ENCODE measurements at places on chromosomes 5 and 9.

DNA sequence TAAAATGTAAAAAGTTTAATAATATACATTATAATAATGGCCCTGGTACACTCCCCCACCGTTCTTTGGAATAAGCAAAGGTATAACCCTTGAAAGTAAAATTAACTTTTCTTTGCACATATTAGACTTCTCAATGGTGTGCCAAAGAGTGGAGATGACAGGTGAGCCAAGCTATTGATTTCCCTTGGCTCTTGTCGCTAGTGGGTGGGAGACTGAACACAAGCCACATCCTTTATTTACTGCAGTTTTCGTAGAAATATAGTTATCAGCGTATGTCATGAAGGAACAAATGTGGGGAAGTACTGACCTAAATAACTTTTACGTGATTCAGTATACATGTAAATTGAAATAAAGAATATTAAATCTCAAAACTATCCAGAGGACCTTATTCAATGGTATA lies 549.3 kb downstream of the RAB3C start:
- no peak for DNase-seq

DNA sequence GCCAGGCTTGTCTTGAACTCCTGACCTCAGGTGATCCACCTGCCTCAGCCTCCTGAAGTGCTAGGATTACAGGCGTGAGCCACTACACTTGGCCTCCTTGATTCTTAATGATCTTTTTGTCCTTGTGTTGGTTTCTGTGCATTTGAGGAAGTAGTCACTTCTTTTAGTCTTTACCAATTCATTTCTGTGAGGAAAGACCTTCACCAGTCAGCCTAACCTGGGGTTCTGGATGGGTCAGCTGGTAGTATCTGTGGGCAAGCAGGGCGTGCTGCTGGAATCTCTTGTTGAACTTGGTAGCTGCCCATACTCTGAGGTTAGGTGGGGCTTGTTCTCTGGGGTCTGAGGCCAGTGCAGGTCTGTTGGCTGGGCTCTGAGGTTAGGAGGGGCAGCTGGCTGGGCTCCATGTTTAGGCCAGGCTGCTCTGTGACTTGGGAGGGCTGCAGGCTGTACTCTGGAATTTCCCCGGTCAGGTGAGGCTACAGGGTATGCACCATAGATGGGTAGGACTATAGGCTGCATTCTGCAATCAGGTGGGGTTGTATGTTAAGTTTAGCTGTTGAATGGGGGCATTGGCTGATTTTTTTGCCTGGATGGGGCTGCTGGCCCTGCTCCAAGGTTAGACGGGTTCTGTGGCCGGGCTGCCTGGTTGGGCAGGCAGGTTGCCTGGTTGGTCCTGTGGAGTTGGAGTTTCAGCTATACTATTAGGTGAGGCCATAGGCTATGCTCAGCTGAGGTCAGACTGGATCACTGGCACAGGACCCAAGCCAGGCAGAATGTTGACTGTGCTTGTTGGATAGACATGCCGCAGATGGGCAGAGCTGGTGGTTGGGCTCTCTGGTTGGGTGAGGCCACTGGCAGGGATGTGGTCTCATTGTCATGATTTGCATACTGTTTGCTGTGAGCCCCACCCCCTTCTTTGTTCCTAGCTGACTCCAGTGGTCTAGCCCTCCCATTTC lies 19.2 kb downstream of the UBAP1 start:
- no peak for DNase-seq

DNA sequence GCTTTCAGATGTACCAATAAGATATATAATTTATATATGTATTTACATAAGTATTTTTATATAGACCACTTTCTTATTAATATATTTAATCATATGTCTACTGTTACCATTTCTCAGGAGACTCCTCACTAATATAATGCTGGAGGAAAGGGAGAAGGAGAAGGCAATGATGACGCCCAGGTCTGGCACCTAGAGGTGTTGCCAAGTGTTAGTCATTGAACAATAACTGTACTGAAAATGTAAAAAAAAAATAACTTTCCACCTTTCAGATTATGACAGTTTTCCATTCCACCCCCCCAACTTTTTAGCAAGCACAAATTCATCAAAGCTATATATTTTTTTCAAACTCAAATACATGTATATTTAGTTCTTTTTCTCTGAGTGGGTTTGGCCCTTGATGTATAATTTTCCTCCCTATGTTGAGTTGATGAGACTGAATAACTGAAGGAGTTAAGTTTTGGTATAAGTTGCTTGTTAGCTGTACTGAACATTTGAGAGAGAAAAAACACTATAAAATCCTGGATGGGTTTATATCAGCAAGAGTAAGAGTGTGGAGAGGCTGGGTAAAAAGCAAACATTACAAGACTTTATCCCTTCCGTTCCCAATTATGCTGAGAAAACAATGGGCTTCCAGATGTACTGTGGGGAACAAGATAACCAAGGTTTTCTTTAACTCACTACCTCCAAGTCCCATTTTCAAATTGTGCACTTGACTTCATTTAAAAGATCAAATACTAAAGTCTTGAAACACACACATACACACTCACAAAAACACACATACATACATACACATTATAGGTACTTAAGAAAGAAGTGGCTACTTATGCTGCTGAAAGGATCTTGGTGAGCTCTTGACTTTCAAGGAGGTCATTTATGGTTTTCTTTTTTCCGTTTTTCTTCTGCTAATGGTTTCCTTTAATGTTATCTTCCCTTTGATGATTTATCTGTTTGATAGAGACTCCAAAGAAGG lies 142.8 kb upstream of the IFNE start:
- DNase-seq: no peak

DNA sequence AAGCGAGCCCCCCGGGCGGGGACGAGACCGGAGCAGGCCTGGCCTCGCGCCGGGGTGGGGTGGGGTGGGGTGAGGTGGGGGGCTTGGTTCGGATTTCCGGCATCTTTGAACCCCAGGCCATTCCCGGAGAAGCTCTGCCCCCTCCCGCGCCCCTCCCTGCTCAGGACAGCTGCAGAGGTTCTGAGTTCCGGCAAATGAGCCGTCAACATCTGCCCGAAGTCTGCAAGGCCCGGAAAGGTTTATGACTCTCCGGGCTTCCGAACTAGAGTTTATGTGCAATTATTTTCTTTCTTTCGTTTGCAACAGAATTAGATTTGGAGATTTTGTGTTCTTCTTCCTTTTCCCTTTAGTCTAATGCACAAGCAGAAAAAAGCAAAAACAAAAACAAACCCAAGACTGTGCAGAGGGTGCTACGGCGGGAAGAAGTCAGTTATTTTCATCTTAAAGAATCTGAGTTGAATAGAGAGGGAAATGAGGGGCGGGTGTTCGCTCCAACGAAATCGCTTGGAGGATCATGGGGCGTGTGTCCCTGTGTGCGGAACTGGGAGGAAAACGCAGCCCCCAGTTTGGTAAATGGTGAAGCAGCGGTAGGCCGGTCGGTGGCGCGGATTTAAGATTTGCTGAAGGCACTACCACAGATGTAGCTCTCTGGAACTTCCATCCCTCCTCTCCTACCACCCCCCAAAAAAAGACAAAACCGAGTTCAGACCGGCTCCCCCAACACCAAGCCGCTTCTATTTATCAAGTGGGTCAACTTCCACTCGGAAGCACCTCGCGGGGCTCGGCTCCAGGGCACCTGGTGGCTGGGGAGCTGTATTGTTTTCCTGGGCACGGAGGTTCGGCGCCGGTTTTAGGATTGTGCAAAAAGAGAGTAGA lies 4.8 kb downstream of the LHX2 start:
- DNase-seq: peak; percentile 56

GRCh38 chr9:91817493-91818224 lies 132.4 kb downstream of the ROR2 start:
- no peak for DNase-seq

DNA sequence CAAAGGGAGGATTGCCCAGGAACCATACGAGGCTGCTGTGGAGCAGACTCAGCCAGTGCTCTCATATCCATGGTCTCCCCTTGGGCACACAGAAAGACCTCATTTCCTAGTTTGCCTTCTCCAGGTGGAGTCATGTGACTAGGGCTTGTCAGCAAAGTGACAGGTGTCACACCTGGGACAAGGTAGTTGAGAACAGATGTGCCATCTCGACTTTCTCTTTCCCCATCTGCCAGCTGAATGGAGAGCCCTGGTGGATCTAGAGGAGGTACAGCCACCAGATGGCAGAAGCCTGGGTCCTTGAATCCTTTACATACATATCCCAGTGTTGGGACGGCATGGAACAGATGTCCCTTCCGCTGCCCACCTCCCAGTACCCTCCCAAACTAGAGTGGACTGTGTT lies 42.9 kb upstream of the ALDOB start:
- no peak for DNase-seq

DNA sequence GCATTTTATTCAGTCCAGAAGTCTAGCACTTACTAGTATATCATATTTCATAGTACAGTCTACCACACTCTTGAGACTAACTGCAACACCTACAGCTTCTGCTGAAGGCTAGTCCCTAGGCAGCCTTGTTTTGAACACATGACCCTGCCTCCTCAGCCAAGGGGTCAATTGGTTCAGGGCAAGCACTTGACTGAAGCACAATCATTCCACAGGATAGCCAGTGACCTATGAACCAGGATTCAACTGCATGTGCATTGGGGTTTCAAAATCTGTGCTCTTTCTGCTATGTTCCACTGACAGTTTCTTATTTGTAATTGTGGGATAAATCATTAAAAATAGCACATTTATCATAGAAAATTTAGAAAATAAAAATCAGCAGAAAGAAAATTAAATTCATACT lies 186.8 kb downstream of the TMEM161B start:
- DNase-seq: no peak

DNA sequence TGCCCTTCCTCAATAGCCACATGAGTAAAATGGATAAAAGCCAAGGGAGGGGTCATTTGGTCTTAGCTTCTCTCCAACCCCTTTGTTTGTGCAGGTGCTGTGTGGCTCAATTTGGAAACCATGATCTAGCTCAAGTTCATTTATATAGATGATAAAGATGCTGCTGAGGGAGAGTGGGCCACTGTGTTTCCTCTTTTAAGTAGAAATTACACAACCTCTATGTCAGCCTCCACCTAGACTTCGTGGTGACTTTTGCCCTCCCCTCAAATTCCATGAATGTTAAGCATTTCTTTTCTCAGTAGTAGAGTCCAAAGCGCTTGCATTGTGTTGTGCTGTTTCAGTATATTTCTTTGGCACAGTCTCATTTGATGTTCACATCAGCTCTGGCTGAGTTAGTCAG lies 241.4 kb downstream of the ARHGAP26 start:
- no peak for DNase-seq

DNA sequence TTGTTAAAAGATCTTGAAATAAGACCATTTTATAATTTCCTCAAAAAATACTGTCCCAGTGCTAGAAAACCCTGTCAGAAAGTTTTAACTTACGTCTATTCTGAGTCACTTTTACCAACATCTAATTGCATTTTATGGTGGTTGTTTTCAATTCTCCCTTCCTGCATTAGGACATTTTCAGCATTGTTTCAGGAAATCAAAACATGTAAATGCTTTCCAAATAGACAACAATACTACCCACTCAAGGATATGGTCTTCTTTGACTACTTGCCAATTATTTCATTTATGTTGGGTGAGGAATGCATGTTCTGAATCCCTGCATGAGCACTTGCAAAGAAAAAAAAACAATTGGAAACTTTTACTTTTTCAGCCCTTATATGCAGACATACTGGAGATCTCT lies 284.6 kb upstream of the PDE4D start:
- DNase-seq: no peak

DNA sequence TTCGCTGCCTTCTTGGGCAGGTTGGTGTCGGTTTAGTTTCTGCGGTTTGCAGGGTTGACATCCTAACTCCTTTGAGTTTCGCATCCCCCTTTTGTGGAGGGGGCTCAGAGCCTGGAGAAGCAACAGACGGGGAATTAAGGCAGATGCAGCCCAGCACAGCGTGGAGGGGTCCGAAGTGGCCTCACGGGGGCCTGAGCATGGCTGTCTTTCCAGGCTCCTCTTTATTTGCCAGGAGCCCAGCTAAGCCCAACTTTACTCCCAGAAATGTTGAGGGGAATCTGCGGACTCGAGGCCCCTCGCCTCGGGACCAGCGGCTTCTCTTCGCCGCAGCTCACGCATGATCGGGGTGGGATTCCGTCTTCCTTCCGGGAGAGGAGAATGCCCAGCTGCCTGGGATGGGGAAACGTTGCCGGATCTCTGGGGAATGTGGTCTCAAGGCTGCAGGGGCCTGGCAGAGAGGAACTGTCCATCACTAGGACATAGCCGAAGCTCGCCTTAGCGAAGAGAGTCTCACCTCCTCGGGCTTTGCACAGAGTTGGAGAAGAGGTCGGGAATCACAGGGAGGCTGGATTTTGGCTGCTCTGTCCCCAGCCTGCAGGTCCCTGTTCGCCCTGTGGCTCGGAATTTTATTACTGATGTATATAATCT lies 1.3 kb downstream of the RAI14 start:
- no peak for DNase-seq

DNA sequence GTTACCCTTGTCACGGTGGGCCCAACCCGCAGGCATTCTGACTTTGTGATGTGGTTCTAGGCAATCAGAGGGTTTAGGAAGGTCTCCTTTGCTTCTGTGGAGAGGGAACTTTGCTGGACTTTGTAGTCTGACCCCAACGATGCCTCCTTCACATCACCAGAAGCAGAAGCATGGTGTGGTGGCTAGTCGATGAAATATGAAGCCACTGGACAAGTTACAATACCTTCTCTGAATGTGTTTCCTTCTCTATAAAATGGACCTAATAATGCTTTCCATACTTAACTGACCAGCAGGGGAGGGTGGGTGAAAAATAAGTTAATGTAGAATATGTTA lies 607 bp downstream of the SPEF2 start:
- DNase-seq: no peak

- no peak for DNase-seq
Measured at GRCh38 chr5:153491856-153492255, 1.4 kb downstream of the GRIA1 start.

- DNase-seq: no peak
Measured at GRCh38 chr5:95358848-95359247, 32.3 kb upstream of the FAM81B start.

DNA sequence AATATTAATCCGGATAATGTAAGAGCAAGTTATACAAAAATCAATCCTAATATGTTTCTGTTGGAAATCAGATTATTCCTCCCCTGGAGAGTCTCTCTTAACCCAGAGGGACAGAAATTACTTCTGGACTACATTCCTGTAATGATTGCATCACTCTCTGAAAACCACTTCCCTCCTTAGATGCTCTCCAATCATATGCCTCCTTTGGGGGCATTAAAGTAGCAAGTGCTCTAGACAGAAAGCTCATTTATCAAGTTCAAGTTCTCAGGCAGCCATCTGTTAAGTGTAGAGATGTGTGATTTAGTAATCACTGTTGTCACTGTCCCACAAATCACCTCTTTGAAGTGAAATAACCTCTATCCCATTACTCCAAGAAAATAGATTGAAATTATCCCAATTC lies 247.1 kb downstream of the SLCO4C1 start:
- no peak for DNase-seq

GRCh38 chr5:1272201-1272600 lies 22.7 kb downstream of the TERT start:
- DNase-seq: no peak

- DNase-seq: no peak
Measured at GRCh38 chr5:146817973-146818372, 60.6 kb downstream of the PPP2R2B start.

- DNase-seq: no peak
Measured at GRCh38 chr9:20753761-20754160, 69.7 kb downstream of the FOCAD start.

Data from activated T-cell treated with anti-CD3 and anti-CD28 coated beads, Interleukin-2, amount 50 U/mL, for 48 hours (primary cell).